ENCODE measurements at places on chromosomes 5 and 9.

DNA sequence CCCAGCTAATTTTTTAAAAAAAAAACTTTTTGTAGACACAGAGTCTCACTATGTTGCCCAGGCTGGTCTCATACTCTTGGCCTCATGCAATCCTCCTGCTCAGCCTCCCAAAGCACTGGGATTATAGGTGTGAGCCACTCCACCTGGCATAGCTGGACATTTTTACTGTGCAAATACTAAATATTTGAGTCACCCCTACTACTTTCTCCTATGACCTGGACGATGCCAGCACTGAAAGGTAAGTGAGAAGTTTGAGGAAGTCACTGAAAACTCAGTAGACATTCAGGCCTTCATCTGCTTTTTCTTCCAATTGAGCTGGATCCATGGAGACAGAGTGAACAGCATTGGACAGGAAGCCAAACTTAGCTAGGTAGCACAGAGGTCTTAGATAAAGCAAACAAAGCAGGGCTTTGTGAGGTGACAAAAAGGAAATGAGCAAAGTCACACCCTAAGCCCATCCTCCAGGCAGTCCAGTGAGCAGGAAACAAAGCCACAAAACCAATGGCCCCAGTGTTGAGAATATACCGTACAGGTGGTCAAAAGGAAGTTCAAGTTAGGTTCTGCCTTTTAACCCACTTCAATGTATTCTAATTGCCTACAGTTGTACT, 192.6 kb upstream of the RASA1 start:
- no peak for DNase-seq

- DNase-seq, result no peak
Observed at GRCh38 chr9:74609671-74610405, 112.7 kb downstream of the RORB start.

DNA sequence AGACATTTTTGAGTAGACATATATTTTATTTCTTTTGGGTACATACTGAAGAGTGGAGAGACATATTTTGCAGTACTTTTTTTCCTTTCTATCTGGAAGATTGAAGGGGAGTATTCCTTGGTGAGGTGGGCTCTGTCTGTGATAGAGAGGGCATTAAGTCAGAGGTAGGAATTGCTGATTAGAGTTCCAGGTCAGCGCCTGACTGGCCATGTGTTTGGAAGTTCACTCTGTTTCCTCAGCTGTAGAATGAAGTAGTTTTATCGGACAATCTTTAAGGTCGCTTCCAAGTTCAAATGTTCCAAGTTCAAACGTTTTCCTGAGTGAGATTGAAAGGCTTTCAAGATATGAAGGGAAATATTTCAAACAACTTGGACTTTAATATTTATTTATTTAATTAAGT, 45.5 kb downstream of the RASGRF2 start:
- DNase-seq, result no peak

GRCh38 chr5:164475339-164475977, 970.0 kb downstream of the MAT2B start:
- no peak for DNase-seq

DNA sequence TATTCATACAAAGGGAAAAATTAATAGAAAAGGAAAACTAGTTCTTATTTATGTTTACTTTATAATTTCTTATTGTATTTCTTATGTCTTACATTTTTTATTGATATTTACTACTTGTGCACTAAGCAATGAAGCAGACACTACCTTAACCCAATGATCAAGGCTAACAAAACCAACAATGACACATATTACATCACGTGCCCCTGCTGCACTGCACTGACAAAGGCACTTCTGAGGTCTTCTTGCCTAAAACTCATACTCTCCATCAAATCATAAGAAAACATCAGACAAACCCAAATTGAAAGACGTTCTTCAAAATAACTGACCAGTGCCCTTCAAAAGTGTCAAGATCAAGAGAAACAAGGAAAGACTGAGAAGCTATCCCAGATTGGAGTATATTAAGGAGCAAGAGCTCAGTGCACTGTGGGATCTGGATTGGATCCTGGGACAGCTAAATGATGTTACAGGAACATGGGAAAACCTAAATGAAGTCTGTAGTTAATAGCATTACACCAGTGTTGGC, 230.9 kb downstream of the AUH start:
- no peak for DNase-seq

DNA sequence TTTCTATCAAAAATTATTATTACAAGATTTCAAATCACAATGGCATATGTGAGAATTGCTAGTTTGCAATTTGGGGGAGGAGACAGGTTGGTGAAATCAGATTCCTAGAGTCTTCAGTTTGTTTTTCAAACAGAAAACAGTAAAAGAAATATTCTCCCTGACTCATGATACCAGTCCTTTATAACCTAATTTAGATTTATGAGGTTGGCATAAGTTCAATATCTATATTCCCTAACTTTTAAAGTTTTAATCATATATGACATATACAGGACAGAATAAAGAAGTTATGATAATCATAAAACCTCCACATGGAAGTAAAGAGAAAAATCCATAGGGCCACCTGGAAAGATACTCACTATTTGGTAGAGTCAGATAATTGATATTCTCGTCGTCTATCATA, 167.1 kb upstream of the GNA14 start:
- DNase-seq, result no peak

- no peak for DNase-seq
Observed at GRCh38 chr5:107821288-107821687, 150.6 kb upstream of the EFNA5 start.

DNA sequence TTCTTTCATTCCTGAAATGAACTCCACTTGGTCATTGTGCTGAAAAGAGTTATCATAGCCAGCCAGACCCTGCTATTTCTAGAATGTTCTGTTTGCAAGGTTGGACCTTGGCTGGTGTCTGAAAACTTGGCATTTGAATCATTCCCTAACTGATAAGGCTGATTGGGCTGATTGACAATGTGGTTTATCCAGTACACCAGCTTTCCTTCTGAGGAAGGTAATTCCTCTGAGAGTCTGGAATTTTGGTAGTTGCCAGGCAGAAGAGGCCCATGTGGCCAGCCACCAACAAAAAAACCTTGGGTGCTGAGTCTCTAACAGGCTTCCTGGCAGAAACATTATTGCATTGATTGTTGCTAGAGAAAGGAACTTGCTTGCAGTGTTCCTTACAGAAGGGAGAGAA, 15.3 kb downstream of the SEC61B start:
- no peak for DNase-seq

GRCh38 chr5:58501778-58502417, 10.7 kb downstream of the GAPT start:
- DNase-seq, result no peak

GRCh38 chr9:79135681-79136415, 435.9 kb upstream of the TLE4 start:
- DNase-seq, result no peak

GRCh38 chr9:100540327-100540726, 37.6 kb upstream of the CAVIN4 start:
- no peak for DNase-seq

GRCh38 chr5:157983906-157984551, 125.1 kb upstream of the CLINT1 start:
- DNase-seq, result no peak

GRCh38 chr9:107007402-107007801, 144.4 kb downstream of the ZNF462 start:
- DNase-seq, result no peak

GRCh38 chr5:179955630-179956029, 47.9 kb upstream of the TBC1D9B start:
- DNase-seq, result no peak

DNA sequence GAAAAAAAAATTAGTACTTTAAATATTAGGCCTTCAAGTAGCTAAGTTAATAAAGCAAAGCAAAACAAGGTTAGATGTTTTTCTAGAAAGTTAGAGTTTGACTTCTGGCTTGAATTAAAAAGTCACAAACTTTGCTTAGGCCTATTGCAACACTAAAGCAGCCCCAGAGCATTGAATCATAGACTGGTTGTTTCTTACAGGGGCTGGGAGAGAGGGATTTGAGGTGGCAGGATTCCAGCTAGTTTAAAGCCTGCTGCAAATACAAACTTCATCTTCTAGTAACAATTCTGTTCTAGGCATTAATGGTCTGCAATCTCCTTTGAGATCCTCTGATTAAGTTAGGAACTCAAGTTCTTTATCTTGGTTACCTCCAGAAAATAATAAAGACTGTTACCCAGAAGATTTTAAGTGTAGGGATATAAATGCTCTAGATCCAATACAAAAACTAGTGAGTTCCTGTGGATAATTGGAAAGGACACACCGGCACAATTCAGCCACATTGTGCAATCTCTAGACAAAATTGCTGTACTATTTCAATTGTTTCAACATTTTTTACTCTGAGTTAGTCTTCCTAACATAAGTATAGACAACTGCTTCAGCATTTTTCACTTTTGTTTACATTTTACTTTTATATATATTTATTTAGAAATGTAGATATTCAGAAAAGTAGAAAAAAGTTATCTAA, 12.6 kb downstream of the OR13C5 start:
- no peak for DNase-seq

- DNase-seq, result no peak
Observed at GRCh38 chr5:5504325-5504724, 81.8 kb downstream of the ICE1 start.

GRCh38 chr9:135288054-135288453, 191.5 kb upstream of the PPP1R26 start:
- DNase-seq, result no peak

DNA sequence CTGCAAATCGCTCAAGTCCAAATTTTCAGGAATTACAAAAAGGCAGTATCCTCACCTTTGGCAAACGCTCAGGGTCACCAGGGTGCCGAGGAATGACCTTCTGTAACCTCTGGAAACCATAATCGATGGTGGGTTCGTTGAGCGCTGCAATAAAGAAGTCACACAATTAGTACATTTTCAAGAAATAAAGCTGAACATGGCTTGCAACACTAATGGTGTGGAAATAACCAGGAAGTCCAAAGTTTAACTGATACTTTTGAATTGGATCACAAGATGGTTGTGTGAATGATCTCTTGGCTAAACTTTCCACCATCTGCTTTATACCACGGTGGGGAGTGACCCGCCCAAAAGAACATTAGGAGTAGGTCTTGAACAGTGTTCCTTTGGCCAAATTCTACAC, 368.7 kb downstream of the EBF1 start:
- no peak for DNase-seq

DNA sequence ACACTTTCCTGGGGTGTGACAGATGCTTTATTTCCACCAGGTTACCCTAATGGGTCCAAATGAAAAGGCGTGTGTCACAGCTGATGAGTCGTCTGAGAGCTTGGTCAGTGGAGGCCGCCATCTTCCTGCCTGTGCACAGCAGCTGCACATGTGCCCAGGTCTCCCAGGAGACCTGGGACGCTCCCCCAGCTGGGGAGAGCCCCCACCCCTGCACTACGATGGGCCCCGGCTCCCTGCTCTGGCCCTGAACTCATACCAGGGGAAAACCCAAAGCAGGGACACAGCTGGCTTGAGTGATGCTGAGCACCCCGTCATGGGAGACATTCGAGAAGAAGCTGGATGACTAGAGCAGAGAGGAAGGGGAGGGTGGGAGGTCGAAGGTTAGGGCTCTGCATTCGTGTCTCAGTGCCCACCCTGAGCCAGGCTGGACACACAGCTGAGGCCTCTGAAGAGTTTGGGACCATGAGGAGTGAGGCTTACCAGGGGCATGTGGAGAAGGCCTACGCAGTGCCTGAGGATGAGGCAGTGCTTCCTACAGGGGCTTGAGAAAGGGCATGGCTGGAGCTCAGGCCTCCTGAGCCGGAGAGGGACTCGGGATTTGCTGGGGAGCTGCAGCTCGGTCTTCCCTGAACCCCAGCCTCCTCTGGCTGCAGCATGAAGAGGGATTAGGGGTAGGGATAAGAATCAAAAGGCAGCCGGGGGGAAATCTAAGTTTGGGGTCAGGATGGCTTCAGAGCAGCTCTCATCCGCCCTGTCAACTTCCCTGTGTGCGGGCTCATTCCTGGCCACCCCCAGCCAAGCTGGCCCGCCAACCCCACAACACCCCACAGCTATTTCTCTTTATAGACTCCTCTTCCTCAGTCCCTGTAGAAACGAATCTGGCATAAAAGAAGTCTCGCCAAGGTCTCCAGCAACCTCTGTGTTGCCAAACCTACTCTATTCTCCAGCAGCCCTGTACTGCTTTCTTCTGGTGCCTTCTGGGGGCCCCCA, 42.2 kb upstream of the RNU6ATAC start:
- no peak for DNase-seq

GRCh38 chr5:58211441-58211840, 248.4 kb downstream of the PLK2 start:
- no peak for DNase-seq

- no peak for DNase-seq
Observed at GRCh38 chr9:132739710-132740310, 69.5 kb downstream of the GTF3C4 start.

DNA sequence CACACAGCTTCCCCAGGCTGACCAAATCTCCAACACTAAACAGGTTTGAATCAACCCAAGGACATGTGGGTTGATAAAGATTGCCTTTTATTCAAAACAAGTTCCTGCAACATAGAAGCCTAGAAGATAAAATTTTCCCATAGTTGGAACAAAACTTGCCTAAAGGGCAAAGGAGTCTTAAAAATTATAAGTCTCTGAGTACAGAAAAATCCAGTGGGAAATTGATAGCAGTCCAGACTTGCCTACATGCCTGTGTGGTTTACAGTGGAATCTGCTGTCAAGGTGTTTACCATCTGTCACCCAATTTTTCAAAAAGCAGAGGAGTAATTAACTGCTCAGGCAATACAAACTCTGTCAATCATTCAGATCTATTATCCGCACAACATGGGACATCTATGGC, 168.2 kb downstream of the PPP2R2B start:
- DNase-seq, result no peak

GRCh38 chr5:178436326-178436940, 153.8 kb downstream of the COL23A1 start:
- DNase-seq, result no peak

- DNase-seq, result no peak
Observed at GRCh38 chr5:4780633-4781032, 359.5 kb upstream of the ADAMTS16 start.

GRCh38 chr5:174573221-174573994, 151.0 kb upstream of the MSX2 start:
- DNase-seq, result no peak

- DNase-seq, result no peak
Observed at GRCh38 chr5:75047356-75047755, 5.0 kb downstream of the GCNT4 start.

DNA sequence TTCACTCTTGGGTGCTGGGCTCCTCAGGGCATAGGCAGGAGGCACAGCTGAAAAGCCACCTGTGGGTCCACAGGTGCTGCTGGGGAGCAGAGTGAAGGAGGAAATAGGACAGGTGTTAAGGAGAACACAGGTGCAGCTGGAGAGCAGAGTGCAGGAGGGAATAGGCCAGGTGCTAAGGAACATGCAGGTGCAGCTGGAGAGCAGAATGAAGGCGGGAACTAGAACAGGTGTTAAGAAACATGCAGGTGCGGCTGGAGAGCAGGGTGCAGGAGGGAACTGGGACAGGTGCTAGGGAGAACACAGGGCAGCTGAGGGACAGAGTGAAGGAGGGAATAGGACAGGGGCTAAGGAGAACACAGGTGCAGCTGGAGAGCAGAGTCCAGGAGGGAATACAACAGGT, 43.8 kb upstream of the PLEKHG4B start:
- DNase-seq, result no peak

GRCh38 chr5:41707853-41708603, 162.2 kb downstream of the OXCT1 start:
- DNase-seq, result no peak

GRCh38 chr9:119177196-119177595, 192.0 kb downstream of the BRINP1 start:
- no peak for DNase-seq

Data from NCI-H1092 treated with DMSO at 0.1 percent for 48 hours (cell line).